Activated T-cell treated with anti-CD3 and anti-CD28 coated beads, Interleukin-2, amount 50 U/mL, for 1 hour (primary cell): ENCODE measurements at places on chromosomes 3 and 15.

- DNase-seq, result no peak
These were observed 212.1 kb downstream of the GBE1 start for GRCh38 chr3:81549388-81549787.

DNA sequence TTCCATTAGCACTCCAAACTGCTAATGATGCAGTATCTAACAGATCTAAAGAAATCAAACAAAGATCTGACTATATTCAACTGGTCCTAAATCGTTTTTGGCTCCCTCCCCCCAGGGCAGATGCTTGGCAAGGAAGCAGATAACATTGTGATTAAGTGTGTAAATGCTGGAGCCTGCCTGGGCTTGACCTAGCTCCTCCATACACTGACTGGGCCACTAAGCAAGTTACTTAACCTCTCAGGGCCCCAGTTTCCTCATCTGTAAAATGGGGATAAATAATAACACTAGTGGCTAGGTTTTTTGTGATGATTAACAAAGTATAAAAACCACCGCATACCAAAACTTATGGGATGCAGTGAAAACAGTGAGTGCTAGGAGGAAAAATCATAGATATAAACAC is 9.2 kb downstream of the EID1 start:
- no peak for DNase-seq

DNA sequence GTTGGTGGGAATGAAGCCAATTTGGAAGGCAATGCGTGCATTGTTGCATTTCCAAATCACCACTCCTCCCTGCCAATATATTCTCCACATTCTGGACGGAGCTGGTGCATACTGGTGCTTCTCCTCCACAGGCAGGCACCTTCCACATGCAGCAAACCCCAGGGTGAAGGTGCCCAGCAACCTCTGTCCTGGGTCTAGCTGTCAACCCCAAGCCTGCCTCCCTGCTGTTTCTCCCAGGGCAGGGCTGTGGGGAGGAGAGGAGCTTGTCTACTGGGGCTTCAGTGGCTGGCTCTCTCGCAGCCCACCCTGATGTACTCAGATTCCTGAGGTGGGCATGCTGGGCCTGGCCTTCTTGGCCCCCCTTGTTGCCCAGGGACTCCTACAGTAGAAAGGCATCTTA is 20.1 kb downstream of the GASK1A start:
- no peak for DNase-seq

GRCh38 chr3:166580561-166580960 is 743.3 kb upstream of the BCHE start:
- no peak for DNase-seq

GRCh38 chr15:78440375-78441373 is 2.7 kb downstream of the IREB2 start:
- no peak for DNase-seq

DNA sequence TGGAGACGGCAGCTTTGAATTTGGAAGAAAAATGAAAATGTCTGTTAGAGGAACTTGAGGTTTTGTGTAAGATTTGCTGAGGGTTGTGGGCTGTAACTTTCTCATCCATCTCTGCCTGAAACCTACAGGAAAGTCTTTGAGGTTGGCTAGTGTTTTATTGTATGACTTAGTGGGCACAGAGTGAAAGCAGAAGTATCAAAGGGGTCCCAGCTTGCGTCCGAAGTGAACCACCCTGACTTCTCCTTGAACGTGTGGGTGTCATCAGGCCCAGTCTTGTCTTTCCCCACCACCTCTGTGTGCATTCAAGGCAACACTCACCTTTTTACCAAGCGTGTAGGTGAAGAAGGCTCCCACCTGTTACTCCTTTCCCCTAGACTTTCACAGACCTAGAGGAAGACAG is 682.1 kb upstream of the CFAP20DC start:
- DNase-seq, result no peak

DNA sequence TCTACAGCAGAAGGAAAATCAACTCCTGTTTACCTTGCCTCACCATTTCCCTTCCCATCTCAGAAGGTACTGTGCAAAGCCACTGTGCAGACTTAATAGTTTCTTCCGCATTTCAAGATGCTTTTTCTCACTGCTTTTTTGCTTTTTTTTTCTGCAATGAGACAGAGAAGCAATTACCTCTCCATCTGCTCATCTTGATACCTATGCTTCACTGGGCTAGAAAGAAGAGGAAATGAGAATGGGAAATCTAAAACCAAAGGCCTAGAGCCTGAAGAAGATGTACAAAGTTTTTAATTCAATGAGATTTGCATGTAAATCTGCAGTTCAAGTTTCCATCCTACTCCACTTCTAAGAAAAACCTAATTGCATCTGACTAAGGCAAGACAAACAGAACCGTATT is 238.1 kb upstream of the SETMAR start:
- DNase-seq, result no peak

- no peak for DNase-seq
These were observed 23.8 kb downstream of the CNOT10 start for GRCh38 chr3:32708672-32709283.

- DNase-seq, result no peak
These were observed 193.0 kb upstream of the TPM1 start for GRCh38 chr15:62849316-62850106.

- no peak for DNase-seq
These were observed 28.6 kb upstream of the TGFBR2 start for GRCh38 chr3:30577788-30578187.

DNA sequence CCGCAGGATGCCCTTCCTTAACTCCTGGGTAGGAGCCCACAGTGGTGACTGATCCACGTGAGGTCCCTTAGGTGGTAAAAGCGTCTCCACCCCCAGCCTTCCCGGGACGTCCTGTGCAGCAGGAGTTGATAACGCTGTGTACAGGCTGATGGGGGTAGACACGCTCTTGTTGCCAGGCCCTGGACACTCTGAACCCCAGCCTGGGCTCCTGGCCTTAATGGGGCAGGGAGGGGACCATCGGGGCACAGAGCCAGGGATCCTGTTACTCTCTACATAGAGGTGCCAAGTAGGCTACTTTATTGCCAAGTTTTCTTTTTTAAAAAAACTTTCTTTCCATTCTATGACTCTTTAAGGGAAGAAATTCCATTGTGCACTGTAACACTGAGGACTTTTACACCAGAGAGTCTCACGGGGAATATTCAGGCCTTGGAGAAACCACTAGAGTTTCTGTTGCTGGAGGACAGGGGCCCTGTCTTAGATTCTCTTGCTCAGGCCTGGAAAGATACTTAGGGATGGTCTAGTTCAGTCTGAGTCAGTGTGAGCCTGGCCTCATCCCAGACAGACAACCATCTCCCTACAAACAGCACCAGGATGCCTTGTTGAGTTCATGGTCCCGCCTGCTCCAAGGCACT is 104.3 kb upstream of the RNU6-1 start:
- no peak for DNase-seq

- no peak for DNase-seq
These were observed 1129.6 kb downstream of the OTOL1 start for GRCh38 chr3:162626172-162626571.

DNA sequence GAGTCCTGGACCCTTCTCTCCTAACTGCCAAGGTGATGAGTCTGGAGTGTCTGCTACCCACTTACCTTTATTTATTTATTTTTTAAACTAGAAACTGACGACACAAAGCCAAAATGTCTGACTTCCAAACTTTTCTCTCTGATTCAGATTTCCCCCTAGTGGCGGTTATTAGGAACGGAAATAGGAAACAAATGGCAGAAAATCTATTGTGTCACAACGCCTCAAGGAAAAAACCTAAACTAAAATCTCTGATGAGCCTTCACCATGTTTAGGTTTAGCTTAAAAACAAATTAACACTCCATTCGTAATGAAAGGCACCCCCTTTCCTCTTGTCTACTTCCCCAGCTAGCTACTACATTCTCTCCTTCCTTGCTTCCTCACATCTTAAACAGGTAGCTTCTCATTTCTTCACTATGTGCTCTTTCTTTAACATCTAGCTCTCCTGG is 94.0 kb upstream of the MEX3B start:
- DNase-seq, result no peak

DNA sequence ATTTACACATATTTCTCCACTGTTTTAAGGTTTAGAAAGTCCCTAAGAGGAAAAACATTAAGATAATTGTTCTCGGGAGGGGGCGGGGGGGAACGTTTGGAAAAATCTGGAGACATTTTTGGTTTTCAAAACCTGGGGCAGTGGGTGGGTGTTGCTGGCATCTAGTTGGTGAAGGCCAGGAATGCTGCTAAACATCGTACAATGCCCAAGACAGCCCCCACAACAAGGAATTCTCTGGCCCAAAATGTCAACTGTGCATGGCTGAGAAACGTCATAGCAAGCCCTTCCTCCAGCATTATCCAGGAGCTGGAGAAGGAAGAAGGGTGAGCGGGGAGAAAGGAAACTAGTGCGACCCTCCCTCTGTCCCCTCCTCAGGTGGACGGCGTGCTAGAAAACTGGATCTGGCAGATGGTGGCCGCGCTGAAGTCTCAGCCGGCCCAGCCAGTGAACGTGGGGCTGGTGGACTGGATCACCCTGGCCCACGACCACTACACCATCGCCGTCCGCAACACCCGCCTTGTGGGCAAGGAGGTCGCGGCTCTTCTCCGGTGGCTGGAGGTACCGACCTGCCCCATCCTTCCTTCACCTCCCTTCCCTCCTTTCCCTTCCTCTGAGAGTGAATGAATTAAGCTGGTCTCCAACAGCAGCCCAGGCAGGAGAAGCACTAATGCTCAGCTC is 109.8 kb downstream of the LIPC start:
- DNase-seq, result no peak

DNA sequence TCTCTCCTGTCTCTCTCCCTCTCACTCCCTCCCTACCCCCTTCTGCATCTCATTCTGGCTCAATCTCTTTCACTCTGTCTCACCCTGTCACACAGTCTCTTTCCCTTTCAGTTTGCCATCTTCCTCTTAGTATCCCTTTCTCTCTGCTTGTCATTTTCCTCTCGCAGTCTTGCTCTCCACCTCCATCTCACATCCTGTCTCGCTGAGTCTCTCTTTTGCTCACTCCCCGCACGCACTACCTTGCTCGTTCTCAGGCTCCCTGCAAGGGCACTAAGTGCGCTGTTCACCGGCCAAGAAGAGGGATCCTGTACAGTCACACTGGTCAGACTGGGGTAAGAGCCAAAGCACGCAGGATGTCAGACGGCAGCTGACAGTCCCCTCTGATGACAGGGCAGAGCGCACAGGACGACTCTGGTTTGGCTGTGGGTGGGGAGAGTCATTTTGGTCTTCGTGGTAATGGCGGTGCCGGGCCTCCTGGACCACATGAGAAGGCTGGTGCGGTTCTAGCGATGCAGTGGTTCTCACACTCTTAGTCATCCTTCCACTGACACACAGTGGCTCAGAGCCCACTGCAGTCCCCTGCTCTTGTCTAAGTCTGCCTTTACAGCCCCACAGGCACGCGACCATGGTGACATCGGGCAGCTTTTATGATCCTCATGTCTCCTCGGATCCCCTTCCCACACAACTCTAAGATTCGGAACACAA is 356.8 kb downstream of the FOXP1 start:
- peak; percentile 81 for DNase-seq

DNA sequence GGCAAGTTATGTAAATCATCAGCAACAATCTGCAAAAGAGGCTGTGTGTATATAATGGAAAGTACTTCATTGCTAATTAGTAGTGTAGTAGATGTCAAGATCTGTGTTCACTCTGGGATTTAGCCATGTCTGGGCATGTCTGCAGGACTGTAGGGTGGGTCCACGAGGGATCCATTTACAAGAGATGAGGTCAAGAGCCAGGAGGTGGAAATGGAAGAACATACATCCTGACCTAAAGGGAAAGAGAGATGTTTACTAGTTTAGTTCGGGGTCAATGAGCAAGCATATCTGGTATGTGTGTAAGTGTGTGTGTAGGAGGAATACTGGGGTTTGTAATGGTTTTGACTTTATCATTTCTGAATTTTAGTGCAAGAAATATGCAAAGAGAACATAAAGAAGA is 171.5 kb upstream of the NANOGP8 start:
- DNase-seq, result no peak

- DNase-seq, result no peak
These were observed 33.8 kb downstream of the SLC9A9 start for GRCh38 chr3:143814443-143814889.

- DNase-seq, result peak; percentile 74
These were observed 2.4 kb upstream of the CD96 start for GRCh38 chr3:111539351-111540331.

DNA sequence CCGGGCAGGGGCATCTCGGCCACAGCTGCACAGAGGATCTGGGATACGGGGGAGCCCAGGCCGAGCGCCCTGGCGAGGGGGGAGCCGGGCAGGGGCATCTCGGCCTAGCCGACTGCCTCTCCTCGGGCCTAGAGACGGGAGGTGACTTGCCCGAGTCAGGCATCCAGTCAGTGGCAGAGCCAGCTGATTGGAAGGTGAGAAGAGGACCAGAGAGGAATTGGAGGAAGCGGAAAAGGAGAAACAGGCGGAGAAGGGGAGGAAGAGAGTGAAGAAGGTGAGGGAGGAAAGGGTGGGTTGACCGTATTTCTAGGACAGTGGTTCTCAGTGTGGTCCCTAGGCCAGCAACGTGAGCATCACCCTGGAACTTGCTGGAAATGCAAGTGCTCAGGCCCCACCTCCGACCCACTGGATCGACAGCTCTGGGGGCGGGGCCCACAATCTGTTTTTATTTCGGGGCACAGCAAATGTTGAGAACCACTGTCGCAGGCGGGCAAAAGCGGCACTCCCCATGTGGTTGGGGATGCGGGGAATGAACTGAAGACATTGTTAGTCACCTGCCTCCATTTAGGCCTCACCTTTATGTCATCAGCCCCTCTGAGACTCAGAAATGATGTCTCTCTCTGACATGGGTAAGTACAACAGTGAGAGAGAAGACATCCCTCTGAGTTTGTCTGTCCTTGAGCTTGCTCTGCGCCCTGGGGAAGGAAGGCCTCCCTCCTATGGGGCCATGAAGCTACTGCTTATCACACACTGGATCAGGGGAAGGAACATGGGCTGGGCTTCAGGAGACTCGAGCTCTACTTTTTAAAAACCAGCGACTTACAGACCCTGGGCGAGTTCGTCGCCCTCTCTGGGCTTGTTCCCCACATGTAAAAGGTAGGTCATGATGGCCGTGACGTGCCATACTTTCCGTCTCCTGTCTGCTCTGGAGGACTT is 1.0 kb upstream of the MELTF start:
- DNase-seq, result no peak

DNA sequence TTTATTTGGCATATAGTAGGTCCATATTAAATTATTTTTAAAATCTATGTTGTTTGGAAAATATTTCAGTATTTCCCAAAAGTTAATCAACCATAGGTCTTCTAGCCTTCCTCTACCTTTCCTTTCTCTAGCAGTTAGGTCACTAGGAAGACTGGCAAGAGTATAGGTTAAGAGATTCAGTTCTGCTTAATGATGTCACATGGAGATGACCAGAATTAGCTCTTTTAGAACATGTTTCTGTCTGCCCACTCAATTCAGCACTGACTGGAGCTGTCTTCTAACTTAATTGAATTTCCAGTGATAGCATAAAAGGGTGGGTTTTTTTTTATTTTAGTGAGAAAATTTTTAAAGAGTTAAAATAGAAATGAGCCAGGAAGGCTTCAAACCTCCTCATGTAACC is 23.8 kb upstream of the ZBED2 start:
- no peak for DNase-seq

- no peak for DNase-seq
These were observed 177.2 kb downstream of the LPP start for GRCh38 chr3:188331166-188331565.

- no peak for DNase-seq
These were observed 3.4 kb downstream of the B4GALT4 start for GRCh38 chr3:119237299-119237698.
